Left ventricle myocardium superior (tissue), 1 donor: ENCODE measurements at places on chromosomes 13 and 19.

GRCh38 chr19:28238270-28238820, 974.6 kb downstream of the UQCRFS1 start:
- DNase-seq: no peak

GRCh38 chr13:95707035-95707434, 30.1 kb downstream of the DNAJC3 start:
- no peak for DNase-seq

- no peak for DNase-seq
Measured at GRCh38 chr13:111371720-111372119, 51.3 kb downstream of the TEX29 start.

GRCh38 chr19:3440082-3440481, 40.2 kb downstream of the SMIM24 start:
- peak; percentile 71 for DNase-seq
